ENCODE measurements at places on chromosomes 7 and 10.
A peak's percentile ranks its signal among the peaks of the same experiment; 100 is the strongest.

DNA sequence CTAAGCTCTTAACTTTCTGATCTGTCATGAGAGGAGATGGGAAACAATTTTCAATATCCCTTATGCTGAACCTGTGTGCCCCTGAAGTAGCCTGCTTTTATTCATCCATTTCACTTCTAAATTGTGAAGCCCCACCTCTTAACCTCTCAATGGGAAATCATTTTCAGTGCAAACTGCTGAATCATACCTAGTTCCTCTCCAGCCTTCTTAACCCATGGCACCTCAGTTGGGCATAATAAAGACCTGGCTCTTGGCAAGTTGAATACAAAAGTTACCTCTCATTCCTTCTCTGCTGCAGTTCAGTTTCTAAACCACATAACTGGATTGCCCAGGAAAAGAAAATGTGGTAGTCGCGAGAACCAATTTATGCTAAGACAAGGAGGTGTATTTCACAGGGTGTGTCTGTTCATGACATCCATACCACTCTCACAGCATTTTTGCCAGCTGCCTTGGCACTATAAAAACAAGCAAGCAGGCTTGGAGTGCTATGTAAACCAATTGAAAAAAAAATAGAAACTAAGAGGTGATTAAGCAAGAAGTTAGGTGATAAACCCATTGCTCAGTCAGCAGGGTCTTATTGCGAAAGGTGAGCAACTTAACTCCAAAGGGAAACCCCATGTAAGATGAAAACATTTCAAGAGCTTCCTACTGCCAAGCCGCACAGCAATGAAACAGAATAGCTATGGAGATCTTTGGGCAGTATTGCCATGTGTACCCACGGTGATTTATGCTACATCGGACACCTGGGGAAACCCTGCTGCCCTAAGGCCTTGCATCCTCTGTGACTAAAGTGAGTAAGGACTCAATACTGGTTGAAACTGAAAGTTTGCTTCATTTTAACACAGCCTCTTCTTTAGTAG is 57.0 kb upstream of the DKK1 start:
- DNase-seq = no peak

GRCh38 chr10:117720931-117721835 is 178.6 kb downstream of the EMX2 start:
- DNase-seq = no peak

GRCh38 chr7:130276796-130277762 is 10.4 kb downstream of the CPA2 start:
- DNase-seq = peak; percentile 38

GRCh38 chr10:121926157-121926556 is 1.7 kb downstream of the ATE1 start:
- DNase-seq = no peak

GRCh38 chr10:31528831-31529230 is 209.8 kb downstream of the ZEB1 start:
- DNase-seq = no peak

- DNase-seq = no peak
Measured at GRCh38 chr7:94803821-94804220, 103.6 kb upstream of the PPP1R9A start.

GRCh38 chr10:73999703-74000102 is 1.8 kb downstream of the VCL start:
- no peak for DNase-seq

DNA sequence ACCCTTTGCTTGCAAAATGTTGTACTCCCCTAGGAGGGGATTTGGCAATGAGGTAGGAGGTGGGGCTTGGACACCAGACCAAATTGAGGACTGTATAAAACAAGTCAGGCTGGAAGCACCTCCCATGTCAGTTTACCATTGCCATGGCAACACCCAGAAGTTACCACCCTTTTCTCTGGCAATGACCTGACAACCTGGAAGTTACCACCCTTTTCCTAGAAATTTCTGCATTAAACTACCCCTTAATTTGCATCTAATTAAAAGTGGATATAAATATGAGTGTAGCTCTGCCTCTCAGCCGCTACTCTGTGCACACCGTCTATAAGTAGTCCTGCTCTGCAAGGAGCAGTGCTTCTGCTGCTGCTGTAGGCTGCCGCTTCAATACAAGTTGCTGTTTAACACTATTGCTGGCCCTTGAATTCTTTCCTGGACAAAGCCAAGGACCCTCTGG is 7.8 kb upstream of the BLNK start:
- DNase-seq = no peak

DNA sequence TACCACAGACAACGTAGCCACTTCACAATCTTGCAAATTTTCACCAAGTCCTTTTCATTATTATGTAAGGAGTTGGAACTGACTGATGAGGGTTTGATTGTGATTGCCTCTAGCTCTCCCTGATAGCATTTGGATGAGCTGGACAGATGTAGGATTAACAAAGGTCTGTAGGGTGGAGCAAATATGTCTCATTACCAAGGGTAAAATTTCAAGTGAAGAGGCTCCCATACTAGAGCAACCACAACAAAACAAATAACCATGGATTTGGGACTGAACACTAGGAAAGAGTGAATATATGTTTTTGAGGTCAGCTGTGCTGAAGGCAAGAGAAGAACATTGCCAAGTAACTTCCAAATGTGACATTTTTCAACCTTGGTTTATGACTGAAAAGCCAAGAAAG is 281.7 kb downstream of the NEBL start:
- DNase-seq = no peak

DNA sequence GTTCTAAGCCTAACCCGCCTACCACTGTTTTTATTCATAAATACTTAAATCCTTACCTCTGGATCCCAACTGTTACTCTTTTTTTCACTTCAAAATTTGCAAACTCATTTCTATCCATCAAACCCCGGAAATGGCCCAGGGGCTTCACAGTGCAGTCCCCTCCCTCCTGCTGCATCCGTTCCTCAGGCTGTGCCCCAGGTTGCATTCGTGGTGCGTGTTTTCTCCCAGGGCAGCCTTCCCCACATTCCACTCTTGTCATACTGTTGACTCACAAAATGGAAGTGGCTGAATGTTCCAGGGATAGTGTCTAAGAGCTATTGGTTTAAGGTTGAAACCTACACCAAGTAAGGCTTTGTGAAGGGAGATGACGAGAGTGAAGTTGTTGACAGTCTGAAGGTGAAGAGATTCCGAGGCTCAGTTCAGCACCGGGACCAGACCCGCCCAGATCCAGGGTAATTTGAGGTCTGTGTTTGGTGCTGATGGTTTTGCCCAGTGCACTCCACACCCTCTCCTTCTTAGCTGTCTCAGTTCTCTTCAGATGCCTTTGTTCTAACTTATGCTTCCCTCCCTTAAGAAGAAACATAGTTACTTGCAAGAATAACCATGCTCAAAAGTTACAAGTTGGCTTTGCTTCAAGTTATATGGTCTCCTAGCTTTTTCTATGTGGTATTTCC is 7.7 kb downstream of the INSIG1 start:
- DNase-seq = no peak

DNA sequence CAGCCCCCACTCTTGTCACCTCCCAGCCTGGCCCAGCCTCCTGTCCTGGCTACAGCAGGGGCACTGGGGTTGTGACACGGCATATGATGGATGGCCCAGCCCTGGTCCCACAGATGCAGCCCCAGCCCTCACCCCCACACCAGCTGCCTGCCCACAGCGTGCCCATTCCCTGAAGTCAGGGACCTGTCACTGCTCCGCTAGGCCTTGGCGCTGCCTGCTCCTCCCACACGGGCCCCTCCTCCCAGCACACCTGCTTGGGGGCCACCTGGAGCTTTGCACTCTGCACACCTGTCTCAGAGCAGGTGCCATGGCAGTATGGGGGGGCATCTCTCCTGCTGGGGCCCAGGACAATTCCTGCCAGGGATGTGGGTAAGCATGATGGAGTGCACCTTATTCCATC is 3.5 kb downstream of the GCK start:
- DNase-seq = no peak

- DNase-seq = no peak
Measured at GRCh38 chr7:69269806-69270205, 328.5 kb upstream of the AUTS2 start.

DNA sequence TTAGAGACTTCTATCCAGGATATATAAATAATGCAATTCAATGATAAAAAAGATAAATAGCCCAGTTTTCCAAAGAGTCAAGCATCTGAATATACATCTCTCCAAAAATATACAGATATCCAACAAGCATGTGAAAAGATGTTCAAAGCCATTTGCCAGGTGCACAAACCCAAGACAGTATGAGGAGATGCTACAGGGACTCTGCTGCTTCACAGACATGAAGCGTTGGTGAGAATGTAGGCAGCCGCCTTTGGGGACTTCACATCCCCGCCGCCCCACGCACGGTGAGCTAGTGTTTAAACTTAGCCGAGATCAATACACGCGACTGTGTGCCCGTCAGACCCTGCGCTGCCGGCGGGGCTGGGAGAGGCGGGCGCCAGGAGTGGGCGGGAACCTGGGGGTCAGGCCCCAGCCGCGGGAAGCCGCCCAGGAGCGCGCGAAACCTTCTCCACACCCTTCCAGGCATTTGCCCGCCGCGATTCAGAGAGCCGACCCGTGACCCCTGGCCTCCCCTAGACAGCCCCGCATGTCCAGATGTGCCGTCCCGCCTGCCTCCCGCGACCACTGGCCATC is 927 bp upstream of the ALOX5 start:
- no peak for DNase-seq

DNA sequence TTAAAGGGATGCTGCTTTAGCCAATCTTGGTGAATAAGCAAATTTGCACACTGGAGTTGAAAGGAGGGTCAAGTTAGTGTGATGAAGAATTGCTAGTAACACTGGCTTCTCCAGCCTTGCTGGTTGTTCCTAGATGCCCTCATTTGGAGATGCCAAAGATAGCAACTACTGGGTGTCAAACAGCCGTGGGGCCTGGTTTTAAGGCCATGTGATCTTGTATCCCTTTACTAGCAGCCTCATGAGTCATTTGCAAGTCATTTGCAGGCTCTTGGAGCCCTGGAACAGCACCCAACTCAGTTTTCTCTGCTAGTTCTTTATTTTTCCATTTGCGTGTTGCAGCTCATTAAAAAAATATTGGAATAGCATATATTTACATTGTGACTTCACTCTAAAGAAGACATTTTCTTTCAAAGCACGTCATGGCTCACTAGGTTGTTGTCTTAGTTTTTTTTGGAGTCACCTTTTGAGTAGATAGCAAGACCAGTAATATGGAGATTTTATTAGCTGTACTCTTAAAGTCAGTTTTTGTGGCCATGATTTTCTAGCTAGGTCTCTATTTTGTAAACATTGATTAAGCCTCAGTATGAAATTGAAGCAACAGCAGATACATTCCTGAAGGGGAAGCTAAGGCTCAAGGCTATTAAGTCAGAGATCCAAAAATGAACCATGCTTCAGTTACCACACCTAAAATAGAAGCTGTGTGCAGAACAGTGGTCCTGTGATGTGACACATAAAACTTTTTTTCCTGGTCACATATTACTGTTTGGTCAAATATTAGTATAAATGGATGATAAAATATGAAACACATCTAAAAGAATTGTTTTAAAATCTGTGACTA is 1.3 kb downstream of the LSMEM1 start:
- peak; percentile 60 for DNase-seq

DNA sequence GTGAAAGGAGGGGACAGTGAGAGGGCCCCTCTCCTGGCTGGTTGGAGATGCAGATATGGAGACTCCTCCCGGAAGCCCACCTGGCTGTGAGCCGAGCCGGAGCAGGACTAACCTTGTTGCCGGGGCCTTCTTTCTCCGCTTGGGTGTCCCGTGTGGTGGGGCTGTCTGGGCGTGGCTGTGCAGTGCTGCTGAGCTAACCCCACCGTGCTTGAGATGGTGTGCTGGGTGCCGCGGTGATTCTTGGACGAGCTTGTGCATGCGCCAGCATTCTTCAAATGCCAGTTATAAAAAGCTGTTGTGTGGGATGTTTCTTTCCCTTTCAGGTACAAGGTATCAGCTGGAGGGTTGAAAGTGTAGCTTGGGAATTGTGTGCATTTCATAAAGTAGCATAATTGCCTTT is 48.8 kb downstream of the DAGLB start:
- no peak for DNase-seq

- no peak for DNase-seq
Measured at GRCh38 chr7:151794508-151795167, 82.3 kb downstream of the PRKAG2 start.

GRCh38 chr7:84629640-84630318 is 435.2 kb upstream of the SEMA3A start:
- DNase-seq = no peak

DNA sequence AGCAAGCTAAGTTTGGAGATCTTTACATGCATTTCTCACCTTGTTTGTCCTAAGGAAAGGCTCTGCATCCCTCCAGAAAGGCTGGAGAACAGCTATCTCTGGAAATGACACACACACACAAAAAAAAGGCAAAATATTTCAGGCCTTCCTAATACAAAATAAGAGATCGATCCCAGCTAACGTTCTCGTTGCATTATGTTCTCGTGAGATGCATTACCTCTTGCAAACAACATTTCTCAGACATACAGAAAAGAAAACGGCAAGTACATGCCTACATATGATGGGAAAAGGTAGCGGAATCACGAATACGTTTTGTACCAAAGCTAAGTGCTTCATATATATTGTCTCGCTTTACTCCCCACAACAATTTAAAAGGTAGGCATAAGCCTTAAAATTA is 488 bp downstream of the MTERF1 start:
- no peak for DNase-seq

GRCh38 chr7:131081308-131081707 is 246.4 kb upstream of the MKLN1 start:
- no peak for DNase-seq

GRCh38 chr7:127527561-127527960 is 57.8 kb downstream of the GCC1 start:
- DNase-seq = no peak

GRCh38 chr10:124229989-124230634 is 136.7 kb upstream of the CHST15 start:
- no peak for DNase-seq

DNA sequence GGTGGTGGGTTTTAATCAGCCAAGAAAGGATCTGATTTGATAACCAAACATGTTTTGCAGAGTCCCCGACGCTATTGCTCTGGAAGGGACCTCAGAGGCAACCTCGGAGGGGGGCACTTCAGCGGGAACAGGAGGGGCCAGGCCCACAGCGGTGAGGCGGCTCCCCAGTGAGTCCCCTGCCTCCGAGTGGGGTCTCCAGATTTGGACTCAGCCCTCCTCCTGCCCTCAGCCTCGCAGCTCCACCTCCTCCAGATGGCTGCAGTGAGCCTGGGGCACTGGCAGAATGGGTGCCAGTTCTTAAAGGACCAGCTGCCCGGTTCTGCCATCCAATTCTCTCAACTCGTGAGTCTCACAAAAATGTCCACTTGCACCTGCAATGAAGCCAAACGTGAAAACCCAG is 61.0 kb upstream of the NANOS1 start:
- DNase-seq = no peak

GRCh38 chr10:124173298-124173900 is 80.0 kb upstream of the CHST15 start:
- no peak for DNase-seq

- DNase-seq = no peak
Measured at GRCh38 chr10:75726522-75727483, 295.4 kb downstream of the LRMDA start.

- no peak for DNase-seq
Measured at GRCh38 chr10:1923586-1923985, 186.3 kb upstream of the ADARB2 start.

- DNase-seq = no peak
Measured at GRCh38 chr7:36138209-36138608, 14.8 kb upstream of the EEPD1 start.

All from AG08396 (cell line).